ENCODE measurements at places on chromosomes 6 and 20.
A peak's percentile ranks its signal among the peaks of the same experiment; 100 is the strongest.

DNA sequence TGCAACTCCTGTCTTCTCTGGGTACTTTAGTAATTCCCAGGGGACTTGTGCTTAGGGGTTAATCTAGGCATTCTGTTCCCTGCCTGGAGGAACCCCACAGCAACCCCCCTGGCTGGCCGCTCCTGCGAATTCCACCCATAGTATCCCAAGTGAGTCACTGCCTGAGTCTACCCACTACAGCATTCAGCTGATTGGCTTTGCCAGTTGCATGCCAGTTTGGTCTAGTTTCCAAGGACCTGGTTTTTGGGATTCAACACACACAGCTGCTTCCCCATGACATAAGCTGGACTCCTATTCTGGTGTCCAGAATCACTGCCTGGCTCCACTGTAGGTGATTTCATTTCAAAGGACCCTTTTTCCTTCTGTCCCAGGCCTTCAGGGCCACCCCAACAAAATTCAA lies 40.3 kb downstream of the PLCG1 start:
- DNase-seq: peak; percentile 98

- no peak for DNase-seq
Measured at GRCh38 chr20:50282592-50283241, 92.1 kb downstream of the CEBPB start.

- peak; percentile 0 for DNase-seq
Measured at GRCh38 chr20:55415567-55416142, 589.7 kb downstream of the CBLN4 start.

DNA sequence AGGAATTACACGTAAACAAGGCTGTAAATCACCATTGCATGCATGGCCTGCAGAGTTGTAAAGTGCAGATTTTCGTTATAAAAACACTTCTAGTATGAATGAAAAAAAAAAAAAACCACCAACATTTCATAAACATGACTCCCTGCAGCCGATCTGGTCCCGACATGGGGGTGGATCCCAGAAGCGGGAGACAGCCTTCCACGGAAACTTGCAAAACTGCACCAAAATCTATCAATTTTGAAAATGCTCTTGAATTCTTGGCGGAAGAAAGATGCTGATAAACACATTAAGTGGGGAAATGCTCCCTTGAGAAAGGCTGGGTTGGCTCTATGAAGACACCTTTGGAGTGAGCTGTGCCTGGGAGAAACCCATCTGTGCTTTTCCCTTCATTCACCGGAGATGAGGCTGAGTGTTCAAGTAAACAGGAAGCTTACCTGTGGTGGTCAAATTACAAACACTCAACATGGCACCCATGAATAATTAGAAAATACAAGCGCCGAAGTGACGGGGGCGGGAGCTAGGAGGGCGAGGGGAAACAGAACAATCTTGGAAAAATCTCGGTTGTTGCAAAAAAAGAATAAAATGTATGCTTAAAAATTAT lies 845 bp upstream of the ANKRD60 start:
- no peak for DNase-seq

- no peak for DNase-seq
Measured at GRCh38 chr6:67175101-67175500, 1460.0 kb upstream of the ADGRB3 start.

DNA sequence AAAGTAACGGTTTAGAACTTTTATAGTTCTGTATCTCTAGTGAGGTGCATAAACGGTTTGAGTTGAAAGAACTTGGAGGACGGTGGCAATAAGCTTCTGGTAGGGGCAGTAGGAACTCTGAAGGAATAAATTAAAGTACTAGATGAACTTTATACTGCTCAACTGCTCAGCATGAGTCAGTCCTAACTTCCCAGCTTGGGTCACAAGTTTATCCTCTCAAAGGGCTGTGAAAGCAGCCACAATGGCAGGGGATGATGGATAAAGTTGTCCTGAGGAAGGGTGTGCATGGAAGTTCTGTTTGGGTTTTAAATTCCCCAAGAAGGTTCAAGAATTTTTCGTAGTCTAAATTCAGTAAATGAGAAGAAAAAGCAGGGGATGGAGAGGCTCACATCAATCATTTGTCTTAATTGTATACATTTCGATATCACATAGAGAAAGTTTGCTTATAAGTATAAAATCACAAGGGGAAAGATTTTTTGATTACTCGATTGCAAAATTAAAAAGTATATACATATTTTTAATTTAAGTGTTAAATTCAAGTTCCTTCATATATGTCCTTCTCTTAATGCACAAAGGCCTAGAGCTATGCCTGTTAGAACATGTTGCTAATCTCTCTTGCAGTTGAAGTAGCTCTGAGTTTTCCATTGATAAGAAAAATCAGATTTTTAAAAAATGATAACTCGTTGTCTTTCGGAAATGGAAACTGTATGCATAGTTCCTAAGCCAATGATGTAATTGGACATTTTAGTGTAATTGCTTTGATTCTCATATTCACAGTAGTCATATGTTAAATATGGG lies 55.3 kb upstream of the JAG1 start:
- DNase-seq: no peak

DNA sequence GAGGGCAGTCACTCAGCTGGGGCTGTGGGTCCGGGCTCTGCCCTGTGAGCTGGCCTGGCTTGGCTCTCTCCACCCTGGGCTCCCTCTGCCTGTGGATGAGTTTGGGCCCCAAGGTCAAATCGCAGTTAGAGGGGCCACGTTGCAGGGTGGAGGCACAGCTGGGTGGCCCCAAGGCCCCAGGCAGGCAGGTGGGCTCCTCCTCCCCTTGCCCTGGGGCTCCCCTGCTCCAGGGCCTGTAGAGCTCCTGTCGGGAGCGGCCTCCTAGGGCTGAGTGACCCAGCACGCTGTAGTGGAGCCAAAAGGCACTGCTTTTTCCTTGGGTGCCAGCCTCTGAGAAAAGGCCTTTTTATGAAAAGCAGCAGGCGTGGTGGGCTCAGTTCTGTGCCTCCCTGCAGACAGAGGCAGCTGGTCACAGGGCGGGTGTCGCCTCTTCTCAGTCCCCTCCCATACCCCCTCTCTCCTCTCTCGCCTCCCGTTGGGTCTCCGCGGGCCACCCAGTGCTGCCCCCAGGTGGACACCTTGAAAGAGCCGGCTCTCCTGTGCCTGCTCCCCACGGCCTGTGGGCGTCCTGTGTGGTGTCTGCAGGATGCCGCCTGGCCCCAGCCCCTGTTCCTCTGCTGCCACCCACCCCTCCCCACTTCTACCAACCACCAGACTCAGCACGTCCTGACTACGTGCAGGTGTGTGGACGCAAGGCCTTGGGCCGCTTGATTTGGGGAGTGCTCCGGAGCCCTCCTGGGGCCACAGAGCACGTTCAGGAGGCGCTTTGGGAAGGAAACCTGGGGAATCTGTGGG lies 13.2 kb downstream of the SS18L1 start:
- DNase-seq: peak; percentile 37

DNA sequence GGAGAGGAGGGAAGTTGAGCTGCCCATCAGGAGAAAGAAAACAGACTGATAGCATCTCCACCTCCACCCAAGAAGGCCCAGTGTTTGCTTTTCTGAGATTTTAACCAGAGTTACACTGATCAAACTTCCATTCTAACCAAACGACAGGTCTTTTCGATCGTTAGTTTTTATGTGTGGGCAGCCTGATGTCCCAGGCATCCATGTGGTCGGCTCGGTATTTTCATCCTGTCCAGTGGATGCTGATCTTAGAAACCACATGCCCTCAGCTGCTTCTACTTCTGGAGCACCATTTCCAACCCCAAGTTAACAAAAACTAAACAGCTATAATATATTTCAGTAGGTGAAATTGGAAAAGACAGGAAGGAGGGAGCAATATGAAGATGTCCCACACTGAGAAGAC lies 536.8 kb upstream of the JAG1 start:
- DNase-seq: peak; percentile 26

DNA sequence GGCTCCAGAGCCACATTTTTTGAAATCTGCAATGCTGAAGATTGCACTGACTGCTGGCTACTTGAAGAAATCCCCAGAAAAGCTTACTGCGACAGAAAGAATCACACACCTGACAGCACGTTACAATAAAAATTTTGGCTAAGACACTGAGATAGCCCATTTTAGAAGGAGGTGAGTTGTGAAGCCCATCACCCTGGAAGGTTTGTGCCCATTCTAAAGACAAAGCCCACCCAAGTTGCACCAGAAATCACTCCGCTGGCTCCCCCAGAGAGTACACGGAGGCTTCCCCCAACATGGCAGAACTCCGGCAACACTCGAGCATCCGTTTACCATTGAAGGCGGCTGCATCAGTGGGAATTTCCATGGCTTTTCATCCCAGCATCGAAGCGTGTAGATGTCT lies 29.4 kb downstream of the LPA start:
- no peak for DNase-seq

GRCh38 chr6:84057908-84058307 lies 24.3 kb downstream of the MRAP2 start:
- DNase-seq: no peak

- no peak for DNase-seq
Measured at GRCh38 chr6:55678330-55679224, 99.6 kb upstream of the HMGCLL1 start.

DNA sequence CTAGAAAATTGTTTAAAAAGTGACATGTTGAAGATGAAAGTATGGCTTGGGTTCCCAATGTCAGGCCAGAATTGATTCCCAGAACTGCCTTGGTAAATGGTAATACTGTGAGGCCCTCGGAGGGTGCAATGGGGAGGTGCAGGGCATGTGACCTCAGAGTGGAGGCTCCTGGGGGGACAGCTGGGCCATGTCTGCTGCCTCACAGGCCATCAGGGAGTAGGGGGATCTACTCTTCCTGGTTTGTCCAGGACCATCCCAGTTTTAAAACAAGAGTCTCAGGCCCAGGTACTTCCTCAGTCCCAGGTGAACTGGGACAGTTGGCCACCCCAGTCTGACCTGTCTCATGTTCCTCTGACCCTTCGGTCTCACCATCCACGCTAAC lies 55.3 kb upstream of the SNX9 start:
- no peak for DNase-seq

DNA sequence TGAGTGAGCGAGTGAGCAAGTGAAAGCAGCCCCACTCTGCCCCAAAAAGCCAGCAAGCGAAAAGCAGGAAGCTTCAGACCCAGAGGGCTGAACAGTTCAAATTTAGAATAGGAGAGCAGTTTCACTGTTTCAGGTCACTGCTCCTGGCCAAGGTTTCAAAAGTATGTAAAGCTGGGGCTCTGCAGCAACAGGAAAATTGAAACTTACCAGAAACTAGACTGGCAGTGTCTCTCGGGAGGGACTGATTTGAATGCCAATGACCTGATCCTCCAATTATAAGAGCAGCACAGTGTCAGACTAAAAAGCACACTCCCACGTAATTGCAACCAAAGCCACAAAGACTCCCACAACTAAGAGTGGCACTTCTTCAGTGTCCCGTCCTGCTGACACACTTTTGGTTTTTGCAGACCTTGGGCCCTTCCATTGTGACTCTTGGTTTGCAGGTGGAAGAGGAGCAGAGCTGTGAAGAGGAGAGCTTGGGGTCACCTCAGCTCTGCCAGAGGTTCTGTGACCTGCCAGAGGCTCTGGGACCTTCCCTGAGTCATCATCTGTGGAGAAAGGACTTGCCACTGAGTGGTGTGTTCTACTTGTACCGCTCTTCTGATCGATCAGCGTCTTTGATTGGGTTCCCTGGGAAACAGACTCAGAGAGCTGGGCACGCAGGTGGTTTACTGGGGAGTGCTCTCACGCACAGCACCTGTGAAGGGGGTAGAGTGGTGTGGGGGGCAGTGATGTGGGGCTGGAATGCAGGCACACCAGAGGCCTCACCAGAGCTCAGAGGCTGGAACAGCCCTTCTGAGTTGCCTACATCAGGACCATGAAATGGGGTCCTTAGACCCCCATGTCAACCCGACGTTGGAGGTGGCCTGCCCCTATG lies 52.7 kb upstream of the PTGIS start:
- DNase-seq: no peak

GRCh38 chr6:170189236-170189635 lies 101.6 kb downstream of the DLL1 start:
- no peak for DNase-seq

All from AG10803 (cell line).